Glomerular endothelial cell (primary cell): ENCODE measurements at places on chromosomes 2 and 18. TPM values are rescaled to one million over a fixed set of nuclear protein-coding genes. Genes with fewer than 3 reads are reported as not detected.

DNA sequence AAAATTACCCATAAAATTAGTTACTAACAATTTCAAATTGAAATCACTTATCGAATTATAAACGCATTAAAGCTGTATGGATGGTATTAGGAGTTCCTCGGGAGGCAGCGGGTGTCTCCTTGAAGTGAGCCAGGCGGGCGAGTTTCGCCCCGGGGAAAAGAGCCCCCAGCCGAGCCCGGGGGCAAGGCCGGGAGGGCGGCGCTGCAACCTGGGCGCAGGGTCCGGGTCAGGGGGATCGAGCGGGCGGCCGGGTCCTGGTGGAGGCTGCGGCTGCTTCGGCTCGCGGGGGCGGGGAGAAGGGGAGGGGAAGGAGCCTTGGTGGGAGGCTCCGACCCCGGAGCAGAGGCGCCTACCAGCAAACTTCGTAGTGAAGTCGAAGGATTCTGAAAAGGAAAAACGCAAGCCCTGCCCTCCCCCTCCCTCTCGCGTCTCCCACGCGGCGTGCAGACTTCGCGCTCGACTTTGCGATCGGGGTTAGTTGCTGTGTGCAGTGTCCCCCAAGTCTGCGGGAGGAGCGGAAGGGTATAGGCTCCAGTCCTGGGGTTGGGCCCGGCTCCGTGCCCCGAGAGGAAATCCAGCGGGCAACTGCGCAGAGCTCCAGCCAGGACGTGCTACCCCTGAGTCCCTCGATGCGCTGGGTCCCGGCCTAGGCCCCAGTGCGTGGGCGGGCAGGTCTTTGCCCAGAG is 140.8 kb downstream of the MEIS1 start:
- DNase-seq, result no peak

DNA sequence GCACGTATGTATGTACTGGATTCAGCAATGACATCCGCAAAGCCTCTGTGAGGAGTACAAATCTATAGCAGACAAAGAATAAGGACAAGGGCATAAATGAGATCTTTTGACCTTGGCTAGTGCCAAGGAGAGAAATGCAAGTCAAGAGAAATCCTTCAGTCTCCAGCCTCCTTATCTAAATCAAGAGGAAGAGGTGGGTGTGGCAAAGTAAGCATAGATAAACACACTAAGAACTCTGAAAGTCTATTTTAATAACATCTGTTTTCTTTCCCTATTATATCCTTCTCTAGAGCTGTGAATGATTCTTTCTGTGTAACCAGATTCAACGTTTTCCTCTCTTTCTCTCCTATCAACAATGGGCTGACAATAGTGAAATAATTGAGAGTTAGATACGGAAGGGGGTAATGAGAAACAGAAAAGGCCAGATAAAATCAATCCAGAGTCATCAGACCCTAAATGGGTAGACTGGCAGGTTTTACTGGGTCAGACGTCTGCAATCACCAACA is 118.5 kb upstream of the ZFP36L2 start:
- no peak for DNase-seq

GRCh38 chr2:228372212-228372611 is 190.7 kb upstream of the SPHKAP start:
- no peak for DNase-seq

- DNase-seq, result no peak
Observed at GRCh38 chr2:190722835-190723234, 74.0 kb downstream of the NAB1 start.

DNA sequence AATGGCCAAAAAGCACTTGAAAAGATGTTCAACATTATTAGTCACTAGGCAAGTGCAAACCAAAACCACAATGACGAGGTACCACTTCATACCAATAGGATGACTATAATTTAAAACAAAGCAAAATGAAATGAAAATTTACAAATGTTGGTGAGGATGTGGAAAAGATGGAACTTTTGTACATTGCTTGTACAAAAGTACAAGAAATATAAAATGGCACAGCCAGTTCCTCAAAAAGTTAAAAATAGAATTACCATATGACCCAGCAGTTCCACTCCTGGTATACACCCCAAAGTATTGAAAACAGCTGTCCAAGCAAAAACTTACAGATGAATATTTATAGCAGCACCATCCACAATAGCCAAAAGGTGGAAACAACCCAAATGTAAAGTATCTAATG is 107.8 kb upstream of the XPO1 start:
- no peak for DNase-seq

GRCh38 chr18:6382963-6383362 is 31.7 kb downstream of the L3MBTL4 start:
- DNase-seq, result no peak

- no peak for DNase-seq
Observed at GRCh38 chr2:115771516-115771915, 1329.1 kb downstream of the DPP10 start.

- no peak for DNase-seq
Observed at GRCh38 chr2:1804351-1804771, 60.0 kb upstream of the PXDN start.

DNA sequence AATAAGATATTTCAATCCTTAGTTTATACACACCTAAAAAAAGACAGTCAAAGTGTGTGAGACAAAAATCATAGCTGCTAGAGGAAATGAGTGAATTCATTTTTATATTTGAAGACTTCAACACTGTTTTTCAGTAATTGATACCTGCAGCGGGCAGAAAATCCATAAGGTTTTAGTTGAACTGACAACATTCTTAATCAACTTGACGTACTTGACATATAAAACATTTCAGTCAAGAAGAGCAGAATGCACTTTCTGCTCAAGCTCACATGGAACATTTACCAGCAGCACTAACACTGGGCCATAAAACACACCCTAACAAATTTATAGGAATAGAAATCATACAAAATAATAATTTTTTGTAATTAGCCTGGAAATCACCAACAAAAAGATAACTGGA is 959.6 kb upstream of the SOX11 start:
- no peak for DNase-seq

DNA sequence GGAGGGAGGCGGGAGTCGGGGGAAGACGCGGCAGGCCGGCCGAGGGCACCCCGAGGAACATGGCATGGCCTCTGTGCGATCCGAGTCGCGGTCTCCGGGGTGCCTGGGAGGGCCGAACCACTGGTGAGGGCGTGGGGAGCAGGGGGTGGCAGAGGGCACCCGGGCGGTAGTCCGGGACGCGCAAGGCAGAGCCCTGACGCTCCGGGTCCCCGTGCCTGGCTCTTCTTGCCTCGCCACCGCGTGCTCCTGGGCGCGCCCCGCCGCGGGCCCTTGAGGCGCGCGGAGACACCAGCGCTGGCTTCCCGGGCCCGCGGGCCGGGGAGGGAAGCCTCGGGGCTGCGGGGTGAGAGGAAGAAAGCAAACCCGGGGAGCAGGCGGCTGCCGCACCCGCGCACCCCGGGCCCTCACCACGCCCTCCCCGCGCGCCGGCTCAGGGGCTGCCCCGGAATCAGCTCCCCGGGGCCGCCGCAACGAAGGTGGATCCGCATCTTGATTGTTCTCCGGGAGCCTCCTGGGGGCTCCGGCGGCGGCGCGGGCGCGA is 4.3 kb downstream of the SOX11 start:
- DNase-seq, result no peak

GRCh38 chr2:56749152-56749752 is 565.5 kb downstream of the CCDC85A start:
- DNase-seq, result peak; percentile 36

MATN3 gene
- total RNA-seq, result 1.9 and 3.6 TPM in 2 replicates

GRCh38 chr2:43314299-43314927 is 88.0 kb upstream of the ZFP36L2 start:
- no peak for DNase-seq

DNA sequence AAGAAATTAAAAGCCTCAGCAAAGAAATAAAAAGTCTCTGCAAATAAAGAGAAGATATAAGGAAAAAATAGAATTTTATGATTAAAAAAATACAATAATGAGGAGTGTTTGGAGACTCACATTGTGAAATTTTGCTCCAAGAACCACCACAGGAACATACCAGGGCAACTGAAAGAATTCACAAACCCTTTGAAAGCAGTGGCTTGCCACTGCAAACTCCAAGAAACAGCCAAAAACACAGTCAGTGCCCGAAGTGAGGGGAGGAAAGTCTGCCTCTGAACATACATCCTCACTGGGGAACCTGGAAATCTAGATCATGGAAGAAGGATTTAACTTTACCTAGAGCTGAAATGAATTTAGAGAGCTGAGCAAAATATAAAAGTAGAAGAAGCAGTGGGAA is 33.1 kb downstream of the EVA1A start:
- DNase-seq, result no peak

- DNase-seq, result no peak
Observed at GRCh38 chr18:63765837-63766236, 9.4 kb upstream of the SERPINB7 start.

CFAP53 gene
- total RNA-seq, result 0.10 and 0.18 TPM in 2 replicates

DNA sequence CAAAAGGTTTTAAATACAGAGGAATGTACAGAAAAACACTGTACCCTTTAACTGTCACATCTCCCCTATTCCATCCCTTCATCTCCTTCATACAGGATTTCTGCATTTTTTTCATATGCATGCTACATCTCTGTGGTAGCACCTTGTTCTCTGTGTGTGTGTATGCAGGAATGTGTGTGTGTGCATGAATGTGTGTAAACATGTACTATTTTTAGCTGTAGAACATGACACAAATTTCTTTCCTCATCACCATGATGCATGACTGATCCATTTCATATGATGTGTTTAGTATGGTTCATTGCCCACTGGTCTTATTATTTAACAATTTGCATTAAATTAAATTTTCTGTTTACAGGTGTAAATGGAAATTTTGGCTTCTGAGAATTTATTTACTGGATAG is 21.5 kb upstream of the ZEB2 start:
- no peak for DNase-seq

DNA sequence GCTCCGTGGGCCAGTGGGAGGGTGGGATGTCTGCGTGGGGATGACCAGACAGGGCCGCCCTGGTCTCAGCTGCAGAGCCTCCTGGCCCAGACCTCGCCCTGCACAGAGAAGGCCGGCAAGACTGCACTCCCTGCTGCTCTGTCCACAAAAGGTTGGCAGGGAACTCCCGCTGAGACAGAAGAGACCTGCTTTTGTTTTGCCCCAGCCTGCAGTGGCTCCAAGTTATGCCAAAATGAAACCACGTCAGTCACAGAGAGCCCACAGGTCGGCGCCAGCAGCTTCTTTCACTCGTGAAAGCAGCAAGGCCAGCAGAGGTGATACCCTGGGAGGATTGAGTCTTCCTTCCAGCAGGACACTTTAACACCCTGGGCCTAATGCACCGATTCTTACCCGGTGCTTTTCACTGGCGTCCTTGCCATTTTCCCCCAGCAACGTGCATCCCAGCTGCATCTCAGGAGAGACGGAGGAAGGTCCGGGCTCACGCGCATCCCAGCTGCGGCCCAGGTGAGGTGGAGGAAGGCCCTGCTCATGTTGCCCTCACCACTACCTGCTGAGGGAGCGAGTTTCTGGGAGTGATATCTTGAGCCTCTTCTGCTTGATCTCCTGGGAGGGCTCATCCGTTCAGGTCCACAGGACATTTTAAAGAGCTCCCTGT is 22.1 kb upstream of the CTDP1 start:
- no peak for DNase-seq

GRCh38 chr2:239943991-239944631 is 81.0 kb downstream of the NDUFA10 start:
- DNase-seq, result no peak

GRCh38 chr2:237424544-237424943 is 10.6 kb upstream of the COL6A3 start:
- no peak for DNase-seq

C2orf78 gene
- total RNA-seq, result not detected in 2 replicates

- DNase-seq, result peak; percentile 45
Observed at GRCh38 chr2:136378712-136379595, 261.0 kb upstream of the CXCR4 start.

GRCh38 chr2:240374085-240374907 is 61.2 kb upstream of the GPC1 start:
- no peak for DNase-seq

- no peak for DNase-seq
Observed at GRCh38 chr2:105449076-105449475, 50.2 kb upstream of the FHL2 start.

GRCh38 chr18:62987055-62987830 is 271.9 kb downstream of the PHLPP1 start:
- no peak for DNase-seq

- DNase-seq, result no peak
Observed at GRCh38 chr18:48347756-48348326, 61.3 kb downstream of the ZBTB7C start.

ATP8B1 gene
- 56.7 and 68.8 TPM in 2 replicates for total RNA-seq

GRCh38 chr2:150783015-150783414 is 295.5 kb upstream of the RND3 start:
- DNase-seq, result no peak

DNA sequence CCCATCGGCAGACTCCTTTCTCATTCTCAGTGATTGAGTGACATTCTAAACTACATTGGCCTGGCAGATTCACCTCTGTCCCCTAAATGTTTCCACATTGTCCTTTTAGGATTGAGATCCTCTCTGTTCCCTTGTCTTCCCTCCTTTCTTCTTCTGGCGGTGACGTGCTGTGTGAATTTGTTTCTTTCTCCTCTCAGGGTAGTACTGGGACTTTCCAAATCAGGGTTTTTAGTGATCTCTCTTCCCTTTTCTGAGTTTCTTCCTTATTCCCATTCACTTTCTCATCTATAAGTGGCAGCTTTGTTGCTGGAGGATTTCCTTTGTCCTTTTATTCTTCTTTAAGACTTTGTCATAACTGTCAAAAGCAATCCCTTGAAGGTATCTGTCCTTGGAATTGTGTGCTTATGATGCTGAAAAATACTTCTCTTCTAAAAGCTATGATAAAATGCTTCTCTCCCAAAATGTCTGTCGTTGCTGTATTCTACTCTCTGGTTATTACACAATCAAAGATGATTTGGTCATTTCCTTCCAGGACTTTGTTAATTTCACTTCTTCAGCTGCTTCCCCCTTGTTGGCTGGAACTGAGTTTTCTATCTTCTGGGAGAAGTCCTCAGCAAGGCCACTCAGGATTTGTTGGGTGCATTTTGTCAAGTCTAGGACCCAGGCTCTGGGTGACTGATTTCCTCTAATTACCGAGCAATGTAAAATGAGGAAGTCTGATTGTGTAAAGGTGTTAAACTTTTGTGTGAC is 4.9 kb upstream of the IL1B start:
- no peak for DNase-seq

GRCh38 chr18:54775686-54776085 is 52.6 kb upstream of the RAB27B start:
- DNase-seq, result peak; percentile 47
